ENCODE measurements at places on chromosomes 2 and 18.

DNA sequence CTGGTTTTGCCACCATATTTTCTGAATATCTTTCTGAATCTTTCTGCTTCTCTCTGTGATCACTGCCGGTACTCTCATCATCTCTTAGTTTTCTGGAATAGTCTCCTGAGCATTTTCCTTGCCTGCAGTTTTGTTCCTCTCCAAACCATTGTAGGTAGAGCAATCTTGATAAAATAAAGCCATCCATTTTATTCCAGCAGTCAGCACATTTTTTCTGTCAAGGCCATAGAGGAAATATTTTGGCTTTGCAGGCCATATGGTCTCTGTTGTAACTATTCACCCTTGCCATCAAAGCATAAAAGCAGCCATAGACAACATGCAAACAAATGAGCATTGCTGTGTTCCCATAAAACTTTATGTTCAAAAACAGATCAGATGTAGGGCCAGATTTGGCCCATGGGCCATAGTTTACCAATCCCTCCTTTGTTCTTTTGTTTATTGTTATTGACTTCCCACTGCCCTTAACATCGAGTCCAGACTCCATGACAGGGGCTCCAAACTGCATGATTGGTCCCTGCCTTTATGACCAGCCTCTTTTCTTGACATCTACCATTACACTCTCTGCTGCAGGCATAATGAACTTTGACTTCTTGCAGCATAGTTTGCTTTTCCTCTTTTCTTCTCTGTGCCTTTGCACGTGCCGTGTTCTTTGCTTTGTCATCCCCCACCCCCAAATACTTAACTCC is 29.8 kb downstream of the TMEM87B start:
- DNase-seq, result no peak

- no peak for DNase-seq
These were observed 57.1 kb downstream of the ST3GAL5 start for GRCh38 chr2:85831735-85832134.

- DNase-seq, result no peak
These were observed 194.5 kb upstream of the STK17B start for GRCh38 chr2:196365923-196366322.

DNA sequence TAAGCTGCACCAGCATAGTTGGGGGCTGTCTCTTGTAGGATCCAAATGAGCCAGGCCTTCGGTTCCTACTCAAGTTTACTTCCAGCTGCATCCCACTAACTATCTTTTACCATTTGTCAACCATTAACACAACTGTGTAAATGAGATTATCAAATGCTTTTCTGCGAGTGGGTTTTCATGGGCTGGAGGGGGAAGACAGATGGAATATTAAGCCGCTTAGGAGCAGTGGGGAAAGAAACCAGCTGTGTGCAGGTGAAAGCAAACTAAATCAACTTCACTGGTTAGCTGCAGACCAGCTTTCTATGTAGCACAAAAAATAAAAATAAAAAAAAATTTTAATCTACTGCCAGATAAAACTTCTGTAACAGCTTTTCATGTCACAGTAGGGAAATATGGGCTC is 307.3 kb upstream of the FBXO11 start:
- no peak for DNase-seq

DNA sequence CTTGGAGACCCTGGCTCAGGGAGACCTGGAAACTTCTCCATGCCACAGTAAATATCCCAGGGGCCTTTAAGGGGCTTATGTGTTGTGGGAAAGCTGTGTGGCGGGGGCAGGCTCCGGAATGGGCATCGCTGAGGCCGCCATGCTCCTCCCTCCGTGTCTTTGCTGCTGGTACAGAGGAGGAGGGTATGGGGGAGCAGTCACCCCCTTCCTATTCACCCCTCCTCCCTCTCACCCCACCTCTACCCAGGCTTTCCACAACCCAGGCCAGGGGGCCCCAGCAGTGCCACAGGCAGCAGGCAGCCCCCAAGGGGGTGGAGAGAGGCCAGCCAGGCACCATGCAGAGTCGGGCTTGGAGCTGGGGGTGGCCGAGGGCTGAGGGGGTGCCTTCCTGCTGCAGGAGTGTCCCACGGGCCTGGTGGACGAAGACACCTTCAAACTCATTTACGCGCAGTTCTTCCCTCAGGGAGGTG is 28.0 kb upstream of the FAHD2A start:
- no peak for DNase-seq

DNA sequence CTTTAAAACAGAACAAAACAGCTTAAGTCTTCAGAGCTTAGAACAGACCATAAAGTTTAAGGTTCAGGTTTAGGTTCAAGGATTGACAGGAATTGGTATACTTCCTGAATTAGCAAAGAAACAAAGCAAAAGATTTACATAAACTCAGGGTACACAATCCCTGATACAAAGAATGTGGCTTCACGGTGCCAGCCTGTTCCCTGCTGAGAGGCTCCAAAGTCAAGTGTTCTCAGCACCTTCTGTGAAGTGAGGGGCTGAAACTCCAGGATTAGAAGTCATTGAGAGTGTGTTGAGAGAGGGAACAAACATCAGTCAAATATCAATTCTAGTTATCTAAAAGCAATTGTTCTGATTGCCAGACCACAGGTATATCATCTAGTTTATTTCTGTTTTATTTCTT is 35.7 kb downstream of the DYNAP start:
- DNase-seq, result no peak

DNA sequence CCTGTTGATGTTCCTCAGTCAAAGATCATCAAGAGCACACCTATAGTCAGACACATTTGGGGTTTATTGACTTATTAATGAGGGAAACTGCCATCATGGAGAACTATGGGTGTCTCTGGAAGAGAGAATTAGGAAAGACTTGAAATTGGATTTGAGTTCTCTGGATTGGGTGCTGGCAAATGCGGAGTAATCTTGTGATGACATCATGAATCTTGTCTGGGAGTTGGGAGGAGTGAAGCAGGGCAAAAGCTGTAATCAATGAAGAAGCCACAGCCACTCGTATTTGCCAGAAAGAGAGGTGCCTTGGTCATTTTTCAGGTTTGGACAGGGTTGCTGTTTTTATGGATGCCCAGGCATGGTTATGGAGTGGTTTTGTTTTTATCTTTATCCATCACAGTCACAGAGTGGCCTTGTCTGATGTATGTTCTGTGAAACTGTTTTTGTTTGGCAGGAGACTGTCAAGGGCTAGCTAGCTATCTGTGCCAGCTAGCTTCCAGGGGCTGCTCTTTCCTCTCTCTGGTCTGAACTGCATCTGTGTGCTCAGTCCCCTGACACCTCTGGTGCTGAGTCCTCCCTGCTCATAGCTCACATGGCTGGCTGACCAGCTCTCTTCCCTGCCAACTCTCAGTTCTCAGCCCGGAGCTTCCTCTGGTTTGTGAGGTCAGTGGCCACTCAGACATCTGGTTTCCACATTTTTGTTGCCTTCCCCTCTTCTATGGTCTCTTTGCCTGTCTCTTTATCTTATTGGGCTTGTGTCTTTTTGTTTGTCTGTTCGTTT is 193.4 kb upstream of the RMP24 start:
- DNase-seq, result no peak

DNA sequence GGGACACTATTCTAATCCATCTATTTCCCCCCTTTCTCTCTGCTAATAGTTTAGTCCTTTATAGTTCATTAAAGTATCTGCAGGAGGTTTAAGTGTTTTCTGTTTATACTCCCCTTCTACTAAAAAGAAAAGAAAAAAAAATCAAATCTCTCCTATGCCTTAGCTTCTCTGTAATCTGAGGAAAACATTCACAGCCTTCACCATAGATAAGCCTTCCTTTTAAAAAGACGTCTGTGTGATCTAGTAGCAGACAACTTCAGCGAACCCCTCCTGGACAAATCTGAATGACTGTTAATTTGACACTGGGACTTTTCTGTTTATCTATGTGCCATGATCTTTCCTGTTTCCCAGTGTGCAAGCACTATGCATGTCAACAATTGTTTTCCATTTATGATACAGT is 70.4 kb upstream of the CDH19 start:
- DNase-seq, result no peak

DNA sequence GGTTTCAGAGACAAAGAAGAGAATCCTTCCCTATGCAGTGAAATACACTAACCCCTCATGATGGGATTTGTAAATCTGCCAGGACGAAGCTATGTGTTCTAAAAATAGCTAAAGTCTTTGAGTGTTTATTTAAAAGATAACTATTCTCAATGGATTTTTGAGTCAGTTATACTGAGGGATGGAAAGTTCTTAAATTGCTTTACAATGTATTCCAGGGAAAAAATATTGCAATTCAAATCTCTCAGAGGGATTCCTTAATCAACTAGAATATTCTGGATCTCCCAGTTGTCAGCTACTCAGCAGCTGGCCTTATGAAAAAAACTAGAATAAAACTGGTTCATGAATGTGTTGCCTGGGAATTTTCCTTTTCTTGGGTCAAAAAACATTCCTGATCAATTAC is 312.4 kb downstream of the PLCL1 start:
- no peak for DNase-seq

Data from renal cortex interstitium (tissue), 15 donors.